ENCODE measurements at places on chromosomes 11 and 22. TPM values are rescaled to one million over a fixed set of nuclear protein-coding genes. Genes with fewer than 3 reads are reported as not detected.

DNA sequence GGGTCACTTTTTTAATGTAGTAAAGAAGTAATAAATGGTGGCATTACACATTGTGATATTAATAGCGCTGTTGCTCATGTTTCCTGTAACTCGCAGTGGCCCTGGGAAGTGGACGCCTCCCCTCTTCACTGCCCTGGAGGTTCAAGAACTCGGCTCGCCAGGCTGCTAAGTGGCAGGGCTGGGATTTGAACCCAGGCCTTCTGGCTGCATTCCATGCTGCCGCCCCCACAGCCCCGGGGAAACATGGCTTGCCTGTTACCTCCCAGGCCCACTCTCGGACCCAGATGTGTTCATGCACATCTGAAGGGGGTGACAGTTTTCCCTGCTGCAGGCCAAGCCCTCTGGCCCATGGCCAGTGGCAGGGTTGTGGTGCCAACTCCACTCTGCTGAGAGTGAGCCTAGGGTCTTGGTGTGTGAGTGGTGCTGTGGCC, 25.0 kb upstream of the MGAT3 start:
- DNase-seq: no peak
- no peak overlapping the region for H3K27ac ChIP-seq
- H3K4me3 ChIP-seq: no peak overlapping the region
- H3K36me3 ChIP-seq: no peaks in the 10 kb centered on the region

DNA sequence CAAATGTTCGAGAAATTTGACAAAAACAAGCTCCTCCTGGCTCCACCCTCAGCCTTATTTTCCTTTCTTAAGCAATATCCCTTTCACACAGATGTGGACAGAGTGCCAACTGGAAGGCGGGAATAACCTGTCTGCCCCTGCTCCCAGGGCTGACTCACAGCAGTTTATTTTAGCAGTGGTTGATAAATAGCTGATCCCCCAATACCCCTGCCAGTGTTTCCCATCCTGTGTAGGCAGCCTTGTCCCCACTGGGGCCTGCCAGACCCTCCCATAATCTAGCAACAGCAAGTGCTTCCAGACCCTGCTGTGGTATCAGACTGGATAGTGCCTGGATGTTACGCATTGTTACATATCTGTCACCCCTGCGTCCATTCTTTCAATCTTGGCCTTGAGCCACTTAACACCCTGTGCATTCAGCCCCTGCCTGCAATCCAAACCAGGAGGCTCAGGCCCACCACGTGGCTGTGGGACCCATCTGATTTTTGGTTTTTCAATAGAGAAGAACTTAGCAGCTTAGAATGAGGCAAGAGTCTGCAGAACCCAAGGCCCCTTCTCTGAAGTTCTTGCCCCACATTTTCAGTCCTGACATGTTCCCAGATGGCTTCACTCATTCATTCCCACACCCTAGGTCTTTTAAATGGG, 53.7 kb downstream of the PARVA start:
- peaks cover 30% of the 10 kb centered on the region for H3K4me1 ChIP-seq
- H3K4me3 ChIP-seq: no peak overlapping the region
- no peak overlapping the region for H3K27ac ChIP-seq
- H3K27me3 ChIP-seq: no peaks in the 10 kb centered on the region

GRCh38 chr22:24059793-24060192, 48.7 kb downstream of the CABIN1 start:
- peaks cover 31% of the 10 kb centered on the region for H3K36me3 ChIP-seq
- H3K4me1 ChIP-seq: no peaks in the 10 kb centered on the region
- no peak for DNase-seq
- H3K27me3 ChIP-seq: no peaks in the 10 kb centered on the region

- no peak overlapping the region for H3K27ac ChIP-seq
- no peaks in the 10 kb centered on the region for H3K36me3 ChIP-seq
- H3K4me3 ChIP-seq: no peak overlapping the region
- peaks cover 8% of the 10 kb centered on the region for H3K4me1 ChIP-seq
- DNase-seq: no peak
These were observed 67.5 kb downstream of the MYEOV start for GRCh38 chr11:69361466-69361865.

- H3K4me1 ChIP-seq: no peaks in the 10 kb centered on the region
- H3K27me3 ChIP-seq: no peaks in the 10 kb centered on the region
These were observed 21.9 kb upstream of the PPP2R1B start for GRCh38 chr11:111788051-111788450.

The BIK gene
- 0.14 TPM for total RNA-seq

All from SJCRH30 (cell line).